ENCODE measurements at places on chromosomes 12 and 14.

- DNase-seq = no peak
Observed at GRCh38 chr12:68231691-68232090, 6.1 kb upstream of the IL26 start.

DNA sequence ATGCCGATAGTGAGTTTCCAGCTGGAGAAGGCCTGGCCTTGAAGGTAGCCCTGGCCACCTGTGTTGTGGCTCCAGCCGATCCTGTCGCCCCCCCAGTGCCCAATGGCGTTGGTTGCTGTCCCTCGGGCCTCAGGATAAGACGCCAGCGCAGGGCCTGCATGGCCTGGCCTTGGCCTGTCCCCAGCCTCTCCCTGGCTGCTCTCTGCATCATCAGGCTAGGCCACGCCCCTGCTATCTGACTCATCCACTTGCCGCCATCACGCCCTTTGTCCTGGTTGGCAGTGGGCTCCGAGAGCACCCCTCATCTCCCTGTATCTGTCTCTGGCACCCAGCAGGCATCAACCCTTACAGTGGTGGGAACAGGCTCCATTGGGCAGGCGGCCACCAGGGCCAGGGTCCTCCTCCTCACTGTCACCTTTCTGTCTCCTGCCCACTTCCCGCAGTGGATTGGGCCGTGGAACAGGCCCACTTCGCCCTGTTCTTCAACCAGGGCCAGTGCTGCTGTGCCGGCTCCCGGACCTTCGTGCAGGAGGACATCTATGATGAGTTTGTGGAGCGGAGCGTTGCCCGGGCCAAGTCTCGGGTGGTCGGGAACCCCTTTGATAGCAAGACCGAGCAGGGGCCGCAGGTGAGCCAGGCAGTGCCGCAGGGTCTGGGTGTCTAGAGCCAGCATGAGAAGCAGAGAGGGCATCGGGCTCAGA, 25.6 kb downstream of the ALDH2 start:
- no peak for DNase-seq

DNA sequence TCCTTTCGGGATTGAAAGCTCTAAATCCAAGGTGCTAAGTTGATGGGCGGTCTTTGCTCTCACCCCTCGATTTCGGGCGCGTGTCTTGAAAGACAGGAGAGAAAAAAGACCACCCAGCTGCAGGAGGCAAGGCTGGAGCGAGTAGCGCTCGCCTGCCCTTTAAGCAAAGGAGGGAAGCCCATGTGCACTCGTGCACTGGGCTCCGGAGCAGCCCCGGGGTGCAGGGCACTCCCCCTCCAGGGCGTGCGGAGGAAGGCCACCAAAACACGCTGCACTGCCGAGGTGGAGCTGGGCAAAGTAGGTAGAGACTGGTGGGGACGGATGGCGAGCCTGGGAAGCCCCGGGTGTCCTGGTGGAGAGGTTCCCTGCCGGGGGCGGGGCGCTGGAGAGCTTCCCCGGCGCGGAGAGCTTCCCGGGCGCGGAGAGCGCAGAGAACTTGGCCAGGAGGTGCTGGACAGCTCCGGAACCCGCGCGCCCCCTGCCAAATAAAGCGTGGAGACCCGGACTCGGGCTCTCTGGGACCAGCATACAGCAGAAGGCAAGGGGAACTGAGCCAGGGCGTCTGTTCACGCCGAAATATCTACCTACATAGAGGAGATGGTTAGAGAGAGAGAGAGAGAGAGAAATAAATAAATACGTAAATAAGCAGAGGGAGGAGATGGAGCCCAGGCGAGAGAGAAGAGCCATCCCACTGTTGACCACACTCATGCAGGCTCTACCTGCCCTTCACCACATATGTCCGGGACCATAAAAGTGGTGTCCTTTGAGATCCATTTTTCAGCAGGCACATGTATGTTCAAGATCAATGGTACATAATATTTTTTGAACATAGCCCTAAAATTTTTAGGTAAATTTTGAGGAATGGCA, 662 bp upstream of the NELL2 start:
- DNase-seq = no peak

GRCh38 chr12:89781946-89782550, 73.4 kb upstream of the ATP2B1 start:
- DNase-seq = no peak

GRCh38 chr14:80868260-80868659, 73.3 kb downstream of the CEP128 start:
- DNase-seq = no peak

DNA sequence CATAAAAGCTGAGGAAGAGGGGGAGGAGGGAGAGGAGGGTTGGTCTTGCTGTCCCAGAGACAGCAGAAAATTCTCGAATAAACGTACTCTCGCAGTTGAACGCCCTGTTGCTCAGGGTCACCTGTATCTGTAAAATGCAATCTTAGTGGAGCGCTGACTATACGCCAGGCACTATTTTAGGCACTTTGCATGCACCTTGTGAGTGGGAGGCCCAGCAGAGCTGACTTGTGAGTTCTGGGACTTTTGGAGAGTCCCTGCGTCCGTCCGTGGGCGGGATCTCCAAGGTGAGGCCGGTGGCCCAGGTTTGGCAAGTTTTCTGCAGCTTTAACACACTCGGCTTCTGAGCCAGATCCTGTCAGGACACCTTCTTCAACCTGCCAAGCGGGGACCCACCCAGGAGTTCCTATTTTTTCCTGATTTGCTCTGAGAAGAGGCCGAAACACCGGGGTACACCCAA, 32.5 kb upstream of the PLEKHG6 start:
- no peak for DNase-seq

GRCh38 chr12:130514149-130514551, 176.5 kb downstream of the PIWIL1 start:
- DNase-seq = no peak

- DNase-seq = no peak
Observed at GRCh38 chr14:34857689-34858449, 17.3 kb downstream of the BAZ1A start.

DNA sequence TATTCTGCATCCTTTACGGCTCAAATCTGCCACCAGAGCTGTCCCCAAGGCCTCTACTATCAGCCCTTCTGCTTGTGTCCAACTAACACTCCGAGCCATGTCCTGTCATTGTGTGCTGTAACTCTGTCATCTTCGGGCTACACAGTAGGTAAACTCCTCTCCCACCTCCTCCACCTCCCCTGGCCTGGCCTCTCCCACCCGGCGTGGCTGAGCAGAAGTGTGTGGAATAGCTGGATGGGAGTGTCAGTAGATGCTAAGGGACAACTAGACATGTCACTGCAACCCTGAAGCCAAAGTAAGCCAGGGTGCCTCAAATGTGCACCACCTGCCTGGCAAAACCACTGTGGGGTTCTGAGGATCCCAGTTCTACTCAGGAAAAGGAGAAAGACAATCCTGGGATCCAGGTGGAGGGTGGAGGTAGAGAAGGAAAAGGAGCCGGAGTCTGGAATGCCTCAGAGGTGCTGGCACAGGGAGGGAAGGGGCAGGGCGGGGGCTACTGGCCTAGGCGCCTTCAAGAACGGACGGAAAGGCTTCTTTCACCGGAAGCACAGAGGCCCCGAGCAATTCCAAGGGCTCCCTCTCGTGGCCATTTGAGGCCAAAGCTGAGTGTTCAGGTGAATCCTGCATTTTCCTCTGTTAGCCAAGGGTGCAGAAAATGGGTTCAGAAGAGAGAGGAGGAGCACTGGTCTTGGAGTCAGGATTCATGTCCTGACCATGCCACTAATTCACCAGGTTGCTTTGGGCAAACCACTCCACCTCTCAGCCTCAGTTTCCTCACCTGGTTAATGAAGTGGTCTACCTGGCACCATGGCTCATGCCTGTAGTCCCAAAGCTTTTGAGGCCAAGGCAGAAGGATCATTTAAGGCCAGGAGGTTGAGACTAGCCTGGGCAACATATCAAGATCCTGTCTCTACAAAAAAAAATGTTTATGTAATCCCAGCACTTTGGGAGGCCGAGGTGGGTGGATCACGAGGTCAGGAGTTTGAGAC, 20.5 kb upstream of the FAM181A start:
- DNase-seq = peak; percentile 2

DNA sequence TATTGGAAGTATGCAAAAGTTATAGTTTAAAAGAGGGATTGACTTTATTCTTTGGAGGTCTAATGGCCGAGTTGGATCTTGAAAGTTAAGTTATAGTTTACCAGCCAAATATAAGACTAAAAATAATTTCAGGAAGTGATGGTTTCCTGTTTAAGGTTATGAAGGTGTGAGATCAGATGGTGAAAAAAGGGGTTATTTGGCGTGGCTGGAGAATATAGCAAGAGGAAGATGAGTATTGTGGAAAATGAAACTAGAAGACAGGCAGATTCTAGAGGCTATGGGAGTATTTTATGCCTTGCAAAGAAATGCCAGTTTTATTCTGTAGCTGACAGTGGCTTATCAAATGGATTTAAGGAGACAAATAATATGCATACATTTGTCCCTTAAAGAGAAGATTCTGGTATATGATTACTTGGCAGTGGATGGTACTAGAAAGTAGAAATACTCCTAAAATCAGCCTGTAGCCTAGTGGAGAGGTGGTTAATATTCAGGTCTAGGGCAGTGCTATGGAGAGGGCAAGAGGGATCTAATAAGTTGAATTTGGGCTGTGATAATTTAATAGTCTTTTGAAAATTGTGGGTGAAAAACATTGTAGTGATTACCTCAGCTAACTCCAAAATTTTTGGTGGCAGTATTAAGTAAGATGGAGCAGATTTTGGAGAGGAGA, 1091.8 kb upstream of the ATXN7L3B start:
- DNase-seq = no peak

DNA sequence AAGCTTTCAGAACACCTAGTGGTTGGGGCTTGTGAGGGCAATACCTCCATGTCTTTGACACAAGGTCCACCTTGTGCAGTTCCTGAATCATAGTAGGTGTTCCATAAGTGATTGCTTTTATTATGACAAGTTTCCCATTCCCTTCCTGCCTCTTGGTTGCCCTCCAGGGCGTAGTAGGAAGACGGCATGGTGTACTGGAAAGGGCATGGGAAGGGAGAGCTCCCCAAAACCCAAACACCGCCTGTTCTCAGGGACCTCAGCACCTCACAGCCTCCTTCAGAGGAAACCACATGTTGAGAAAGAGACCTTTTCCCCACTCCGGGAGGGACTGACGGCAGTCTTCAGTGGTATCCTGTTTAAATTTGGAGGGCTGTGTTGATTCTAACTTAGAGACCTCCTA, 21.1 kb downstream of the EVL start:
- DNase-seq = no peak

GRCh38 chr14:72567226-72567625, 326.7 kb downstream of the DPF3 start:
- no peak for DNase-seq

GRCh38 chr12:4584896-4585295, 22.9 kb downstream of the DYRK4 start:
- DNase-seq = no peak

DNA sequence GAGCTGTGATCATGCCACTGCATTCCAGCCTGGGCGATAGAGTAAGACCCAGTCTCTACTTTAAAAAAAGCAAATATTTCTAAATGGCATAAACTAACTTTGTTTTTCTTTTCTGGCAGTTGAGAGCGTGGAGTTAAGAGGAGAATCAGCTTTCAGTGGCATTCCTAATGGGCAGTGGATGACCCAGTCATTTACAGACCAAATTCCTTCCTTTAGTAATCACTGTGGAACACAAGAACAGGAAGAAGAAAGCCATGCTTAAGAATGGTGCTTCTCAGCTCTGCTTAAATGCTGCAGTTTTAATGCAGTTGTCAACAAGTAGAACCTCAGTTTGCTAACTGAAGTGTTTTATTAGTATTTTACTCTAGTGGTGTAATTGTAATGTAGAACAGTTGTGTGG, 21.2 kb downstream of the TDG start:
- no peak for DNase-seq

- no peak for DNase-seq
Observed at GRCh38 chr14:104680056-104680805, 9.2 kb upstream of the INF2 start.

GRCh38 chr14:58239244-58240195, 5.1 kb upstream of the PSMA3 start:
- no peak for DNase-seq

DNA sequence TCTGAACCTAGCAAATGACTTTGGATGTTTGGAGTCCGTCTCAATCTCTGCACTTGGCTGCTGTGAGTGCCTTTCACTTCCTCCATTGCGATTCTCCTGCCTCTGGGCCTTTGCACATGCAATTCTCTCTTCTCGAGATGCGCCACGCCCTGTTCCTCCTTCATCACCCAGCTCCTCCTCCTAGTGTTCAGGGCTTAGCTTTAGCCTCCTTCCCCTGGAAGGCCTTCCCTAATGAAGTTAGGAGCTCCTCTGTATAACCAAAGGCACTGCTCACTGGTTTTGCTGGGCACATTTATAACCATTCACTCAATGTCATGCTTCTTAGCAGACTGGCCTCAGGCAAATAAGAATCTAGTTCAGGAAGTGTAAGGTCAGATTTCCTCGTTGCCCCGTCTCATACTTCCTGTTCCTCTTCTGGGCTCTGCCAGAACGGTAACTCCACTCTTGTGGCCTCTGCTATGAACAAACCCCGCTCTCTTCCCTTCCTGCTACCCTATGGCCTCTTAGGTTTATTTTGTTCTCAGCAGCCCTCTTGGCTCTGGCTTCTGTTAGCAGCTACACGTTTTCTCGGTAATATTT, 171.4 kb downstream of the CRADD start:
- DNase-seq = peak; percentile 39

GRCh38 chr14:77120771-77121743, 20.5 kb downstream of the ZDHHC22 start:
- DNase-seq = peak; percentile 2

DNA sequence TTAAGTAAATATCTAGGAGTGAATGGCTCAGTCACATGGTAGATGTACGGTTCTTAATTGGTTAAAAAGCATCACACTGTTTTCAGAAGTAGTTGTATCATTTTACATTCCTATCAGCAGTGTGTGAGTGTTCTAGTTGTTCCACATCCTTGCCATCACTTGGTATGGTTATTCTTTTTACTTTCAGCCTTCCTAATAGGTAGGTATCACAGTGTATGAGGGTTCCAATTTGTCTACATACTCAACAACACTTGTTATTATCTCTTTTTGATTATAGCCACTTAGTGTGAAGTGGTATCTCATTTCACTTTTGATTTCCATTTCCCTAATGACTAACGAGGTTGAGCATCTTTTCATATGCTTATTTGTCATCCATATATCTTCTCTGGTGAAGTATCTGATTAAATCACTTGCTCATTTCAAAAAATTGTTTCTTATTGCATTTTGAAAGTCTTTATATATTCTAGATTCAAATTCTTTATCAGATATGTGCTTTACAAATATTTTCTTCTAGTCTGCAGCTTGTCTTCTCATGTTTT, 3.5 kb upstream of the SPRYD3 start:
- no peak for DNase-seq

All from SIG-M5 (cell line).